ENCODE measurements at places on chromosomes 2 and 18. TPM values are rescaled to one million over a fixed set of nuclear protein-coding genes. Genes with fewer than 3 reads are reported as not detected.

IL1R2 gene
- total RNA-seq = 0.73 TPM

POTEC gene
- not detected for total RNA-seq

ALKAL2 gene
- not detected for total RNA-seq

CDK15 gene
- total RNA-seq = not detected

MEP1B gene
- 0.27 TPM for total RNA-seq

CBLN2 gene
- total RNA-seq = 0.05 TPM

SATB2 gene
- 2.9 TPM for total RNA-seq

TRIM43 gene
- total RNA-seq = not detected

DUSP2 gene
- 0.22 TPM for total RNA-seq

SULT1C2 gene
- 1.3 TPM for total RNA-seq

COL4A4 gene
- total RNA-seq = 1.2 TPM

PLGLB1 gene
- total RNA-seq = 1.1 TPM

ZC3H6 gene
- 0.36 TPM for total RNA-seq

FABP1 gene
- total RNA-seq = not detected

CYP20A1 gene
- 8.1 TPM for total RNA-seq

APOB gene
- total RNA-seq = not detected

WNT10A gene
- not detected for total RNA-seq

TEKT4 gene
- total RNA-seq = not detected

RETSAT gene
- total RNA-seq = 53.9 TPM

TXNDC2 gene
- total RNA-seq = 0.21 TPM

CNDP1 gene
- total RNA-seq = not detected

PREPL gene
- total RNA-seq = 24.7 TPM

SCYGR4 gene
- total RNA-seq = not detected

PLEK gene
- not detected for total RNA-seq
